ENCODE measurements at places on chromosomes 3 and 15.

DNA sequence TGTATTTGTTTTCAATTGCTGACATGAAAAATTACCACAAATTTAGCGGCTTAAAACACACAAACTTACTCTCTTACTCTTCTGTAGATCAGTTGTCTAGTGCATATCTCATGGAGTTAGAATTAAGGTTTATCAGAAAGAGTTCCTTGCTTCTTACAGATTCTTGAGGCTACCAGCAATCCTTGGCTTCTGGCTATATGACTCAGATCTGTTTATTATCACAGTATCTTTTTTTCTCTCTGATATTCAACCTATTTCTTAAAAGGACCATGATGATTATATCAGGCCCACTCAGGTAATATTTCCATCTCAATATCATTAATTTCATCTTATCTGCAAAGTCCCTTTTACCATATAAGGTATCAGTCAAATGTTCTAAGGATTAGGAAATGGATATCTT lies 263.5 kb upstream of the BCHE start:
- DNase-seq, result no peak

DNA sequence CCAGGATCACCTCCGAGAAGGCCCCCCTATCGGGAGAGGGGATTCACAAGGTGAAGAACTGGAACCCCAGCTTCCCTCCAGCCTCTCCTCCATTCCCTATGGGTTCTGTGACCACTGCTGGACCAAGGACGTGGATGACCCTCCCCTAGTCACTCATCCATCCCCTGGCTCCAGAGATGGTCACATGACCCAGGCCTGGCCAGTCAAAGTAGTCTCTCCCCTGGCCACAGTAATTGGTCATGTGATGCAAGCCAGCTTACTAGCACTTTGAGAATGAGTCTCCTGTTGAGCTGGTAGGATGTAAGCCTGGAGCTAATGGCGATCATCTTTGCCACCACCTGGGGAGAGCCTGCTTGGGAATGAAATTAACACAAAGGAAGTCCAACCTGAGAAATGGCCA lies 3.9 kb downstream of the CAMK1 start:
- DNase-seq, result no peak

- no peak for DNase-seq
Measured at GRCh38 chr15:36882056-36882455, 218.3 kb downstream of the MEIS2 start.

DNA sequence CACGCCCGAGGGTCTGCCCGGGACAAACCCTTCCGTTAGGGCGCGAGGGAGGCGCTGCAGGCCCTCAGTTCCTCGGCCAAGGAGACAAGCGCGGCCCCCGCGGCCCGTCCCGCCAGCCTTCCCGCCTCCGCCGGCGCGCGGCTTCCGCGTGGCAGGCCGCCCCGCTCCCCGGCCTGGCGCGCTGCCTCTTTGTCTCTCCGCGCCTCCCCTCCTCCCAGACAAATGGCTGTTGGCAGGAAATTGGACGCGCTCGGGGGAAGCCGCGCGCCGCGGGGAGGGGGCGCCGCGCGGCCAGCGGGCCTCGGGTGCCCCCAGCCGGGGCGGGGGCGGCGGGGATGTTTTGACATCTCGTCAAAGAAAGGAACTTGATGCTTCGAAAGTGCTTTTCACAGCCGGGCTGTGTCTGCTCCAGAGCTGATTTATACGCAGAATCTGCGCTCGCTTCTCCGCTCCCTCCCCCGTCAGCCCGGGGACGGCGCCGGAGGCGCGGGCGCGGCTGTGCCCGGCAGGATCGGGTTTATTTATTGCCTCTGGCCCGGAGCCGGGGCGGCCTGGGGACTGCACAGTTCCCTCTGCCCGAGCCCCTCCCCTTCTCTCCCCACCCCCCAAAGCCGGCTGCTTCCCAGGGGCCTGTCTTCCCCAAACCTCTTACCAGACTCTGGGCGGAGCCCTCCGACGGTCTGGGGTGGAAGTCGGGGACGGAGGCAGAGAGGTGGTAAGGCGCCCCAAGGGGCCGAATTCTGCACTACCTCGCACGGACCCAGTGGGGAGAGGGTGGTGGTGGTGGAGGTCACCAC lies 20.7 kb downstream of the SHF start:
- DNase-seq, result peak; percentile 78

DNA sequence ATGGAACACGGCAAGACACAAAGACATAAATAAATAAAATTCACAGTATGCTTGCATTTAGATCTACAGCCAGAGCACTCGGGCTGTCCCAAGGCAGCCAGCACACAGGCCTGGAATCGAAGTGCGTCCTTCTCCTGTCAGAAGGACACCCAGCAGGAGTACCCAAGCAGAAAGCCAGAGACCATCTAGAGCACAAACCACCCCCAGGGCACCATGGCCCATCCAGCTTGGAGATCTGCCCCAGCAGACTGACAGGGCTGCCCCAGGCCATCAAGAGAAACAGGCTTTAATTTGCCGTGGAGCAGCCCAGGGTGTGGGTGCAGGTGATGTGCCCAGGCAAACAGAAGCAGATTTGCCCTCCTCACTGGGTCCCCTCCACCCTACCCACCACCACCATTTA lies 7.8 kb upstream of the SPATA12 start:
- no peak for DNase-seq

- no peak for DNase-seq
Measured at GRCh38 chr3:127716384-127716783, 43.6 kb downstream of the ABTB1 start.

- DNase-seq, result no peak
Measured at GRCh38 chr3:8500319-8500988, 1.2 kb upstream of the LMCD1 start.

GRCh38 chr15:57287123-57287521 lies 89.2 kb upstream of the CGNL1 start:
- no peak for DNase-seq

DNA sequence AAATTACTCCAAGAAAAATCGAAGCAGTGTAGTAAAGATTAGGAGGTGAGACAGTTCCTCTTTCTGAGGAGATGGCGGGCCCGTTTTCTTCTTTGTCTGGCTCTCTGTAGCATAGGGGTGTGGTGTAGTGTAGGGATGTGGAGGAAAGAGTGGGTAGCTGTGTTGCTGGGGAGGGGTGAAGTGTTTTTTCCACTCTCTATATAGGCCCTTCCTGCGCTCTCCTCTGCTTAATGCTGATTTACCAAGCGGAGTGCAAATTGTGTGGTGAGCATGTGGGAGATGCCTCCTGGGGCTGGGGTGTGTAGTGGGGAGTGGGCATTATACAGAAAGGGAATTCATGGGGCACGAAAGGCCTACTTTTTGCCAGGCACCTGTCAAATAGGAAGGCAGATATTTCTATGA lies 94.9 kb downstream of the ST6GAL1 start:
- peak; percentile 60 for DNase-seq

GRCh38 chr15:48627260-48627940 lies 18.1 kb downstream of the FBN1 start:
- no peak for DNase-seq

GRCh38 chr3:174199696-174200095 lies 659.4 kb upstream of the NAALADL2 start:
- no peak for DNase-seq

DNA sequence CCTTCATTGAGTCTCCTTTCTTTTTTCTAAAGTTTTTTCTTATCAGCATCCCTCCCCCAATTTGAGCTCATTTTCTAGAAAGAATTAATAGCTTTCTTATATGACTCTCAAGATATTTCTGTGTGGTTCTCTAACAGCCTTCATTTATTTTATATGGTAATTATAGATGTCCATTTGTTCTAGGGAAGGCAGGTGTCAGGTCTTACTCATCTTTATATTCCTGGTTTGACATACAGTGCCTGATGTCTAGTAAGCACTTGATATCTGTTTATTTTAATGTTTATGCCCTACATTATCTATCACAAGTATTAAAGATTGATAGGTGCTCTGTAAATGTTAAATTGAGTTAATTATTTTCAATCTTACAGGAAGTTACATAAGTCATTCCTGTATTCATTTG lies 426.7 kb upstream of the TPRG1 start:
- no peak for DNase-seq

DNA sequence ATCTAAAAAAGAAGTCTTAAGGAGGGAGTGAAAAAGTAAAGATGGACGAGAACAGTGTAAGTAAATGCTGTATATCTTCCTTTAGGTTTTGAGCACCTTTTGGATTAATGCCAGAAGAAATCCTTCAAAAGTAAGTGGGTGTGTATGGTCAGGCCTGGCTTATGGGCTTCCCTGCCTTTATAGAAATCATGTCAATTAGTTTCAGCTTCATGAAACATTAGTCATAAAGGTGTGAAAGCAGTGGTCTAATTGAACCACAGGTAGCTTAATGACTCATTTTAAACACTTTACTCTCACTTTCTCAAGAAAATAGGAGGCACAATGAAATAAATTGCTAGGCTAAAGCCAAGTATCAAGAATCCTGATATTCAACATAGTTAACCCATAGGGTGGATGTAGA lies 467.4 kb upstream of the DPPA4 start:
- DNase-seq, result no peak

GRCh38 chr3:128567705-128568356 lies 74.8 kb upstream of the GATA2 start:
- DNase-seq, result no peak

DNA sequence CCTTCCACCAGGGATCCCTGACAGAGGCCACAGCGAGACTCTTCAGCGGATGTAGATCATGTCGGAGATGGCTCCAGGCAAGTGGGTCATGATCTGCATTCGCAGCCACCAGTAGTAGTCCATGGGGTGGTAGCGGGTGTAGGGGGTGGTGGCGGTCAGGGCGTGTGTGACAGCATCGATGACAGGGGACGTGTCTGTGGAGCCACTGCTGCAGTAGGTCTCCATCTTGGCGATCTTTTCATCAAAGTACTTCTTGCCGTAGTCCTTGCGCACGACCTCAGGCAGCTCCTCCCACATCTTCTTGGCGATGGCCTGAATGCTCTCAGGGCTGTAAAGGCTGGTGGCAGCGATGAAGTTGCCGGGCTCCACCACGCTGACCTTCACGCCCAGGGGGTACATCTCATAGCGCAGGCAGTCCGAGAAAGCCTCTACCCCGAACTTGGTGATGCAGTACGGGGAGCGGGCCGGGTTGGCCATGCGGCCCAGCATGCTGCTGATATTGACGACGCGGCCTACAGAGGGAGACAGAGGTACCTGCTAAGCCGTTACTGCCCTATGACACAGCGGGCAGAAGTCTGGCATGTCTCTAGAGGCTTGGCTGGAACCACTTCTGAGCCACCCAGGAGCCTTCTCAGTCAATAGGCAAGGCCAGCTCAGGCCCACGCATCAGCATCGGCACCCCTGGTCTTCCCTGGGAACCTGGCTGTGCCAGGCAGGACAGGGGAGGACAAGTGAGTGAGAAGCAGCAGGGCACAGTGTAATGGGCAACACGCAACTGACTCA lies 43.7 kb downstream of the BDH1 start:
- DNase-seq, result no peak

GRCh38 chr15:84702961-84703482 lies 12.9 kb downstream of the SEC11A start:
- DNase-seq, result no peak

- DNase-seq, result no peak
Measured at GRCh38 chr15:81101894-81102815, 31.9 kb upstream of the CFAP161 start.

GRCh38 chr15:65402961-65403360 lies 19.8 kb downstream of the IGDCC4 start:
- DNase-seq, result no peak

- no peak for DNase-seq
Measured at GRCh38 chr15:70060993-70061305, 36.8 kb downstream of the TLE3 start.

DNA sequence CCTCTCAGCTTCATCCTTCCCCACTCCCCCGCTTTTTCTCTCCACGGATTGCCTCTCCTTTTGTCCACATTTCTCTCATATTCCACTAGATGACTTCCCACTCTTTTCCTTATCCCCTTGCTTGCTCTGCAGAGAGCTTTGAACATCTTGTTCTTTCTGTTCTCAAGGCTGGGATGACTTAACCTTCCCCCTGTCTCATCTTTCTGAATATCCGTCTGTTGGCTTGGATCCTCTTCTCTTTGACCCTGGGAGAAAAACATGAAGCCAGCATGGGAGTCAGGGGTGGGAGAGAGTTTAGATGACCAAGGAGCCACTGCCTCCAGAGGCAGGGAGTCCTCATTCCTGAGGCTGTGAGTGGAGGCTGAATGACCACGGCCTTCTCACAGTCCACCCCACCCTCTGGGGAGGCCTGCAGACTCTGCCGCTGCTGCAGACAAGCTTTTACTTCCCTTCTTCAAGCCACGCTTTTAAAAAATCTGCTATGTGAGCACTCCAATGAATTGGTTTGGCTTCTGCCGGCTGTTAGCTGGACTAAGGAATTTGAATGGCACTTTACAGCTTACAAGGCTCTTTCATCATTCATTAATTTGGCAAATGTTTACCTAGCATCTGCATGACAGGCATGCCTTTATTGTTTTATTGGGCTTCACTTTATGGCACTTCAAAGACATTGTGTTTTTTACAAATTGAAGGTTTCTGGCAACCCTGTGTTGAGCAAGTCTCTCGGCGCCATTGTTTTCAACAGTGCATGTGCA lies 111.6 kb upstream of the SLC6A6 start:
- DNase-seq, result no peak

- peak; percentile 85 for DNase-seq
Measured at GRCh38 chr15:74950078-74950908, 6.3 kb downstream of the RPP25 start.

- DNase-seq, result no peak
Measured at GRCh38 chr15:82093774-82094211, 48.0 kb upstream of the MEX3B start.

DNA sequence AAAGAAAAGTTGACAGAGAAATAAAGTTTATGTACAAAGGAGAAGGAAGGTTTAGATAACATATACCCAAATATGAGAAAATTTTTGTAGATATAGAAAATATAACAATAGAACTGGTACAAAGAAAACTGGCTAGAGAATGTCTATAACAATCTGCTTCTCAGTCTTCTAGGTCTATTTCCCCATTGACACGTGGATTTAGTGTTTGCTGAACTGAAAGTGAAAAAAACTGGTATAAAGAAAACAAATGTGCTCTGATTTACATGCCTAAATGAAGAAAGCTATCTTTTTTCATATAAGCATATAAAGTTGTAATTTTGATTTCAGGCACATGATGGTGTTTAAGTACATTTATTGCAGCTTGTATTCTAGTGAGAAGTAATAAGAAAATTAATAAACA lies 9.8 kb downstream of the KCNMB2 start:
- DNase-seq, result no peak

GRCh38 chr15:74709892-74710291 lies 14.1 kb upstream of the EDC3 start:
- DNase-seq, result no peak

- DNase-seq, result no peak
Measured at GRCh38 chr3:31945738-31946052, 35.4 kb downstream of the OSBPL10 start.

DNA sequence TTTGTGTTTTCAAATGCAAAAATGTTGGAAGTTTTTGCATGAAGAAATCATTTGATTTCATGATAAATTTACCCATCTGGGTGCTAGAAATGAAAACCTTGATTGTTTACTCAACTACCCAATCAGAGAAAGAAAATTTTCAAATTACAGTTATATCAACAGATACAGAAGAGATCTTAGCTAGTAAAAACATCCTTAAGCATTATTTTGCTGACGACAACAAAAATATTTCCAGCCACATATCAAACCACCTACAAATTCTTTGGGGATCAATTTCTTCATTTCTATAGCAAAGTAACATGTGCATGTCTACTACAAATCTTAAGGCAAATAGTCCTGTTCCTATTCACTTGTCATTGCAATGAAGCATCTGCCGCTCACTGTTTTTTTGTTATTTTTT lies 530.3 kb downstream of the ZIC1 start:
- no peak for DNase-seq
